ENCODE measurements at places on chromosomes 4 and X. TPM values are rescaled to one million over a fixed set of nuclear protein-coding genes. Genes with fewer than 3 reads are reported as not detected.
A peak's percentile ranks its signal among the peaks of the same experiment; 100 is the strongest.

- no peak overlapping the region for H3K4me3 ChIP-seq
- no peaks in the 10 kb centered on the region for H3K4me1 ChIP-seq
- no peak overlapping the region for H3K27ac ChIP-seq
- peak; percentile 49 for DNase-seq
Observed at GRCh38 chrX:150256297-150256650, 106.8 kb upstream of the MAMLD1 start.

DNA sequence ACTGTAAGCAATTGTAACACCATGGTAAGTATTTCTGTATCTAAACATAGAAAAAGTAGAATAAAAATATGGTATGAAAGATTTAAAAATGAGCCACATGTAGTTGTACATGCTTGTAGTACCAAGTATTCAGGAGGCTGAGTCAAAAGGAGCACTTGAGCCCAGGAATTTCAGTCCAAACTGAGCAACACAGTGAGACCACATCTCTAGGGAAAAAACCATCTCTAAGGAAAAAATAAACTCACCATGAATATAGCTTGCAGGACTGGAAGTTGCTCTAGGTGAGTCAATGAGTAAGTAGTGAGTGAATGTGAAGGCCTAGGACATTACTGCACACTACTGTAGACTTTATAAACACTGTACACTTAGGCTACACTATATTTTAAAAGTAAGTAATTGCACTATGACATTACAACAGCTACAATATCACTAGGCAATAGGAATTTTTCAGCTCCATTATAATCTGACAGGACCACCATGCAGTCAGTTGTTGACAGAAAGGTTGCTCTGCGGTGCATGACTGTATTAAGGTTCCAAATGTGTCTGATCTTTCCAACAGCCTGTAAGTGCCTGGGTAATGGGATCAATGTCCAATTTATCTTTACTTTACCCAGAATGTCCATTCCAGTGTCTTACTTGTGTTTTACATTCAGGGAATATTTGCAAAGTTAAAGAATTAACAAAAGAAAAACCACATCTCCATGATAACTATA, 28.9 kb upstream of the LRBA start:
- no peak for DNase-seq
- H3K27me3 ChIP-seq, result no peaks in the 10 kb centered on the region
- H3K4me3 ChIP-seq, result no peak overlapping the region
- H3K4me1 ChIP-seq, result no peaks in the 10 kb centered on the region
- no peak overlapping the region for H3K27ac ChIP-seq

DNA sequence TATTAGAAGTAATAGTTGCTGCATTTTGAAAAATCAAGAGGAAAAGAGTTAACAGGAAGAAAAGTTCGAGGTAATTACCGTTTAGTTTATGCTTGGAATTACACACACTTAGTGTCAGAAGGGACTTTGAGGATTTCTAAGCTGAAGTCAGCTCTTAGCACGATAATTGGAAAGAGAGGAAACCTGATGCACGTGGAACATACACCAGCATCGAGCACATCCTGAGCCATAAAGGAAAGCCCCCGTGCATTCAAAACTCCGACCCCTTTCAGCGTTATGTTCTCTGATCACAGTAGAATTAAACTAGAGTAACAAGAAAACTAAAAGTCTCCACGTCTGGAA, 400 bp upstream of the PAQR3 start:
- no peak overlapping the region for H3K27ac ChIP-seq
- peaks cover 33% of the 10 kb centered on the region for H3K4me1 ChIP-seq
- no peaks in the 10 kb centered on the region for H3K27me3 ChIP-seq
- H3K4me3 ChIP-seq, result peak overlapping the region; percentile 88
- no peaks in the 10 kb centered on the region for H3K36me3 ChIP-seq

- no peak overlapping the region for H3K27ac ChIP-seq
- DNase-seq, result no peak
Observed at GRCh38 chr4:19472666-19473065, 779.0 kb upstream of the SLIT2 start.

DNA sequence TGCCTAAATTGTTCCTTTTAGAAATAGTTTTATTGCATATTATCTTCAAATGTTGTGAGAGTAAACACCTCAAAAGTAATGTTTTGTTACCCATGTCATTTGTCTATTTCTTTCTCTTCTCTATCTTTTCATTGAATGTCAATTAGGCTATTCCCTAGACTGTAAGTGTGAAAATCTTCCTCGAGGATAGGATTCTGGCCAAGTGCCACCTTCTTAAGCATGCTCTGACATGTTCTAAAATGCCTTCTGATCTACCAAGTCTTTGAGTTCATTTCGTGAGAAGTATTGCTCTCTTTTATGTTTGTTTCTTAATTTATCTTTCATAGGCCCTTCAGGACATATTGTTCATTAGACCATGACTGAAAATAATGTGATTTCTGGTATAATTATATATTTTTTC, 44.1 kb upstream of the TLL1 start:
- no peak overlapping the region for H3K4me3 ChIP-seq
- no peaks in the 10 kb centered on the region for H3K36me3 ChIP-seq
- no peak for DNase-seq
- H3K27me3 ChIP-seq, result no peaks in the 10 kb centered on the region
- no peaks in the 10 kb centered on the region for H3K4me1 ChIP-seq

- no peak overlapping the region for H3K4me3 ChIP-seq
- no peaks in the 10 kb centered on the region for H3K27me3 ChIP-seq
- H3K27ac ChIP-seq, result no peak overlapping the region
- H3K36me3 ChIP-seq, result no peaks in the 10 kb centered on the region
Observed at GRCh38 chrX:43316146-43316545, 340.0 kb upstream of the MAOA start.

GRCh38 chr4:186486172-186486571, 69.2 kb downstream of the MTNR1A start:
- DNase-seq, result no peak
- H3K36me3 ChIP-seq, result no peaks in the 10 kb centered on the region
- H3K27ac ChIP-seq, result no peak overlapping the region
- H3K27me3 ChIP-seq, result no peaks in the 10 kb centered on the region
- H3K4me1 ChIP-seq, result peaks cover 5% of the 10 kb centered on the region

DNA sequence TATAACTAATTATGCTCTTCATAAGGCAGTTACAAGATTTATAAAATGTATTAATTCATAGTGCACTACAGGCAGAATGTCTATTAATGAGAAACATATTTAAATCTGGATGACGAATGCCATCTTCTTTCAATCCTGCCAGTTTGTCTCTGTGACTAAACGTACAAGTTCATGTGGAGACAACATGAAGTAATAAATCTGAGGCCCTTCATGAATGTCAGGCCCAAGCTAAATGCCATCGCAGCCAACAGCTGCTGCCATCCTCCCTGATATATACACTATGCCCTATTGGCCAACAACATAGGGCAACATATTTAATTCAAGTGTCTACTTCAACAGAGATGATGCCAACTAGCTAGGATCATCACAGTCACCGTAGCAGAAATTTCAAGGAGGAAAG, 43.7 kb downstream of the TSPAN5 start:
- H3K4me1 ChIP-seq, result peaks cover 68% of the 10 kb centered on the region
- no peak for DNase-seq
- no peaks in the 10 kb centered on the region for H3K36me3 ChIP-seq
- H3K4me3 ChIP-seq, result no peak overlapping the region
- H3K27ac ChIP-seq, result no peak overlapping the region

- no peaks in the 10 kb centered on the region for H3K27me3 ChIP-seq
- H3K36me3 ChIP-seq, result no peaks in the 10 kb centered on the region
- H3K27ac ChIP-seq, result no peak overlapping the region
- H3K4me1 ChIP-seq, result no peaks in the 10 kb centered on the region
- no peak for DNase-seq
Observed at GRCh38 chrX:122119361-122119760, 1064.7 kb upstream of the GRIA3 start.

DNA sequence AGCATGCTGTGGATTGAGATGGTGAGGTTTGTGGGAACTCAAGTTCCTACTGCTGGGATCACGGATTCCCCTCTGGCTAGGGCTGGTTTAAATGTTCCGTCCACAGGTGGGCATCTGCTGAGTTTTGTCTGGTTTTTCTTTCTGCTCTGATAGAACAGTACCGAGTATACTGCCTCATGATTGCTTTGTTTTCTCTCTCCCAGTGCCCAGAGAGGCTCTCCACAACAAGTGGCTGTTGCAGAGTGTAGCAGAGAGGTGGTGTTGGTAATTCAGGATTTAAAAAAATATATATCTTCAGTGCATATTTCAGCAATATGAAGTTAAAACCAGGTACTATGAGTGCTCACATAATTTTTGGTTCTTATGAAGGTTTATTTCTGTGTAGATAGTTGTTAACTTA, 213.7 kb downstream of the TEX13C start:
- no peaks in the 10 kb centered on the region for H3K27me3 ChIP-seq
- DNase-seq, result no peak
- no peak overlapping the region for H3K4me3 ChIP-seq

DNA sequence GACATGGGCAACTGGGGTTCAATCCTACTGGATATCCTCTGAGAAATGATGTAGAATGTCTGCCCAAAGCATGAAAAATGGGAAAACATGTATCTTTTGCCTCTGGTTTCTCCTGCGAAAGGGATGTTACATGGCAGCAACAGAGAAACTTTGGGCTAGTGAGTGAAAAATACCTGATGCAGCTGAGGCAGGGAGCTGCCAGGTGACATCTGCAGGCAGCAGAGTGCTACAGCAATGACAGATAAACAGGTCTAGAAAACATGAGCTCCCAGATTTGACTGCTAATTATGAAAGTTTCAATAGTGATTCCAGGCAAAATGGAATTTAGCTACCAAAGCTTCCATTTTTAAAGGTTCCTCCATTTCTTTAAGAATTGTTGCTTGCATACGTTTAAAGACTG, 4.8 kb upstream of the CXCL1 start:
- DNase-seq, result no peak
- no peak overlapping the region for H3K4me3 ChIP-seq
- H3K27me3 ChIP-seq, result no peaks in the 10 kb centered on the region
- no peaks in the 10 kb centered on the region for H3K36me3 ChIP-seq
- H3K27ac ChIP-seq, result no peak overlapping the region
- peaks cover 15% of the 10 kb centered on the region for H3K4me1 ChIP-seq

DNA sequence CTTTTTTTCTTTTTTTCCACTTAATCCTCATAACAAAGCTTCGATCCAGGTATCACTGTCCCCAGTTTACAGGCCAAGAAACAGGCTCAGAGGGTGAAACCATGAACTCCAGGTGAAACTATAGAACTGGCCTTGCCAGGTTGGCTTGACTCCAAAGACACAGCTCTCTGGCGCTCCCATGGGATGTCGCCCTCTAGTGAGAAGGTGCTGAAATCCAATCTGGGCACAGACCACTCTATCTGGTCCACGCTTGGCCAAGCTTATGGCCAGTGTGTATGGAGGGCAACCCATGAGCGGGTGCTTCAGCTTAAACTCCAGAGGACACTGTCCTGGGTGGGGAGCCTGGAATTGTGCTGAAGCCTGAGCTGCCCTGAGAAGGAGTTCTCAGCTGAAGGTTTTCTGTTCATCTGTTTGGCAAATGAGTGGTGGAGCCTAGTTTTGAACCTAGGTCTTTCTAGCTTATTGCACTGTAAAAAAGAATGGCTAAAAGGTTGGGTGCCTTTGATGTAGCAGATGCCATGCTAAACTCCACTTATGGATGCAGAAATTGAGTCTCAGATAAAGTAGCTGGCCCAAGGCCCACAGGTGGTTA, 70.5 kb downstream of the SEL1L3 start:
- H3K4me1 ChIP-seq, result no peaks in the 10 kb centered on the region
- H3K27ac ChIP-seq, result no peak overlapping the region
- H3K27me3 ChIP-seq, result no peaks in the 10 kb centered on the region
- DNase-seq, result peak; percentile 47
- no peaks in the 10 kb centered on the region for H3K36me3 ChIP-seq
- no peak overlapping the region for H3K4me3 ChIP-seq

GRCh38 chr4:189136462-189136861, 804.2 kb upstream of the FRG1 start:
- H3K4me3 ChIP-seq, result no peak overlapping the region
- no peaks in the 10 kb centered on the region for H3K27me3 ChIP-seq
- no peaks in the 10 kb centered on the region for H3K36me3 ChIP-seq

DNA sequence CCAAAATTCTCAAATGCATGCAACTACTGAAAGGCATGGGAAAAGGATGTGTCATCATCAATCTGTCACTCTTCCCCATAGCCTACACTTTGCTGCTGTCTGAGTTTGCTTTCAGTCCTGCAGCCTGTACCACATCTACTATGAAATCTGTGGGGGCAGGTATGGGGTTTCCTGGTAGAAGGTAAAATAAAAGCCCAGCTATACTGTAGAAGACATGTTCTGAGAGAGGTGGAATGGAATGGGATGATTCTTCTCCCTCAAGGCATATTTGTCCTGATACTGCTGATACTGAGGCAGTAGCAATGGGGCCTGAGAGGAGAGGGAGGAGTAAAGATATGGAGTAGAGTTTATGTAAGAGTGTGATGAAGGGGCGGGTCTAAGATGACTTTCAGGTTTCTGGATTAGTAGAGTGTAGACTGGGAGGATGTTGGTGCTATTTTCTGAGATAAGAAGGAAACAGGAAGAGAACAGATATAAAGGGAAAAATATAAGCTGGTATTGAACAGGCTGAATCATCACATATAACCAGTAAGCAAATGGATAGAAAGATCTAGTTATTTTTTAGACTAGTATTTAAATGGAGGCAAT, 38.7 kb upstream of the GYPA start:
- DNase-seq, result no peak
- no peaks in the 10 kb centered on the region for H3K36me3 ChIP-seq
- no peak overlapping the region for H3K4me3 ChIP-seq
- H3K27me3 ChIP-seq, result no peaks in the 10 kb centered on the region
- no peak overlapping the region for H3K27ac ChIP-seq

- no peaks in the 10 kb centered on the region for H3K4me1 ChIP-seq
- no peak for DNase-seq
- H3K36me3 ChIP-seq, result no peaks in the 10 kb centered on the region
- H3K27me3 ChIP-seq, result no peaks in the 10 kb centered on the region
- H3K4me3 ChIP-seq, result peak overlapping the region; percentile 11
Observed at GRCh38 chr4:174135530-174135929, 147.9 kb downstream of the FBXO8 start.

- H3K4me3 ChIP-seq, result no peak overlapping the region
- H3K27me3 ChIP-seq, result no peaks in the 10 kb centered on the region
- H3K4me1 ChIP-seq, result no peaks in the 10 kb centered on the region
- no peak overlapping the region for H3K27ac ChIP-seq
- DNase-seq, result no peak
- H3K36me3 ChIP-seq, result no peaks in the 10 kb centered on the region
Observed at GRCh38 chr4:89906316-89906715, 11.7 kb downstream of the MMRN1 start.

GRCh38 chr4:38902695-38903094, 35.1 kb downstream of the FAM114A1 start:
- H3K4me1 ChIP-seq, result no peaks in the 10 kb centered on the region
- no peak overlapping the region for H3K27ac ChIP-seq
- DNase-seq, result no peak
- H3K27me3 ChIP-seq, result no peaks in the 10 kb centered on the region
- no peaks in the 10 kb centered on the region for H3K36me3 ChIP-seq

GRCh38 chr4:12635629-12636028, 848.5 kb downstream of the RAB28 start:
- H3K27ac ChIP-seq, result no peak overlapping the region
- no peak overlapping the region for H3K4me3 ChIP-seq
- DNase-seq, result no peak

GRCh38 chrX:34893741-34894140, 48.9 kb upstream of the FAM47B start:
- H3K27ac ChIP-seq, result no peak overlapping the region
- no peaks in the 10 kb centered on the region for H3K27me3 ChIP-seq
- H3K4me1 ChIP-seq, result no peaks in the 10 kb centered on the region

The BEX5 gene
- total RNA-seq, result not detected

The TEX13D gene
- not detected for total RNA-seq

The GRPR gene
- not detected for total RNA-seq

The ERAS gene
- not detected for total RNA-seq

The PHEX gene
- total RNA-seq, result 0.49 TPM

The LONRF3 gene
- total RNA-seq, result 9.8 TPM

The STAP1 gene
- total RNA-seq, result not detected

All from vagina (tissue), 2 donors.